ENCODE measurements at places on chromosomes 4 and X.

DNA sequence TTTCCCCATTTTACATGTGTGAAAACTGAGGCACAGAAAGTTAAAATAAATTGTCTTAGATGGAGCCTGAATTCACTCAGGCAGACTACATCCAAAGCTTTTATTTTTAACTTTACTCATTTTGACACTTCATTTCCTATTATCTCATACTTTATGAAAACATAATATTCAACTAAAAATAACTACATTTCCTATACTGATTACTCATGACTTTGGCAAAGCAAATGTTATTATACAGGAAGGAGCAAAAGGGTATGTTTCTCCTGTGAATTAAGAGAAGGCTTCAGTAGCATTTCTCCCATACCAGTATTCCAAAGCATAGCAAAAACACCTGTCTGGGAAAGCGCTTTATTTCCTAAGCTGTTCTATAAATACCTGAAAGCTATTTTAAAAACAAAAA lies 178.6 kb downstream of the ADAMTS3 start:
- H3K4me3 ChIP-seq, result no peak overlapping the region
- H3K36me3 ChIP-seq, result no peaks in the 10 kb centered on the region
- no peak for DNase-seq
- H3K27ac ChIP-seq, result no peak overlapping the region

- H3K4me3 ChIP-seq, result no peak overlapping the region
- H3K27ac ChIP-seq, result no peak overlapping the region
- no peaks in the 10 kb centered on the region for H3K4me1 ChIP-seq
- H3K36me3 ChIP-seq, result peaks cover 24% of the 10 kb centered on the region
Measured at GRCh38 chr4:145001635-145002034, 96.4 kb downstream of the ANAPC10 start.

- no peak overlapping the region for H3K4me3 ChIP-seq
- H3K27ac ChIP-seq, result no peak overlapping the region
- H3K27me3 ChIP-seq, result no peaks in the 10 kb centered on the region
- no peaks in the 10 kb centered on the region for H3K4me1 ChIP-seq
Measured at GRCh38 chrX:139759637-139760036, 51.7 kb upstream of the MCF2 start.

DNA sequence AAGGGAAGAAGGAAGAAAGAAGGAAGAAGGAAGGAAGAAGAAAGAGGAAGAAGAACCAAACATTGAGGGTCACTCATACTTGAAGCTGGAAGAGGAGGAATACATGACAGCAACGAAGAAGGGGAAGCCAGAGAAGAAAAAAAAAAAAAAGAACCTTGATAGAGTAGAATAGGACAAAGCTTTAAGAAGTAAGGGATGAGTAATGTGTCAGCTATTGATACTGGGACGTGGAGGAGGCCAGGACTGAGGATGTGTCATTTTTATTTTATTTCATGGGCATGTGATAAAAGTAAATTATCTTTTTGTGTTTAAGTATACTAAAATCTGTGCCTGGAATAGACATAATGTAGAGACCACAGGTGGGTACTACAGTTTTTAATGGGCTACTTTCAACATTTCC lies 6.4 kb downstream of the EDA2R start:
- no peaks in the 10 kb centered on the region for H3K27me3 ChIP-seq
- no peak overlapping the region for H3K27ac ChIP-seq
- no peaks in the 10 kb centered on the region for H3K36me3 ChIP-seq
- DNase-seq, result no peak
- no peak overlapping the region for H3K4me3 ChIP-seq
- peaks cover 3% of the 10 kb centered on the region for H3K4me1 ChIP-seq

DNA sequence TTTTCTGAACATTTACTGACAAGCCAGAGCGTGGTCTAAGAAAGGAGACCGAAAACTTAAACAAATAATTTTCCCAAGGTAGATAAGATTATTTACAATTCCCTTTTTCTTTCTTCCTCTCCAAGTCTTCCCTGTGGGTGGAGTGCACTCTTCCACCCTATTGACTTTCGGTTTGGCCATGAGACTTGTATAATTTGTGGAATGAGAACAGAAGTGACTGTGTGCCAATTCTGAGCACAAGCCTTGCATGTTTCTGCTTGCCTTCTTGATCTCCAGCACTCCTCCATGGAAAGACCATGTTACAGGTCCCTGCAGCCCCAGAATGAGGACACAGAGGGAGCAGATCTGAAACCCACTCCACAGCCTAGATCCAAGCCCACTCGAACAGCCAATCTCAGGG lies 150.0 kb upstream of the HPGD start:
- no peaks in the 10 kb centered on the region for H3K27me3 ChIP-seq
- no peak overlapping the region for H3K27ac ChIP-seq
- H3K4me1 ChIP-seq, result no peaks in the 10 kb centered on the region
- no peak for DNase-seq

- no peak for DNase-seq
- no peak overlapping the region for H3K27ac ChIP-seq
- no peaks in the 10 kb centered on the region for H3K4me1 ChIP-seq
- no peaks in the 10 kb centered on the region for H3K36me3 ChIP-seq
- H3K27me3 ChIP-seq, result no peaks in the 10 kb centered on the region
Measured at GRCh38 chrX:11399489-11400094, 106.4 kb downstream of the AMELX start.

DNA sequence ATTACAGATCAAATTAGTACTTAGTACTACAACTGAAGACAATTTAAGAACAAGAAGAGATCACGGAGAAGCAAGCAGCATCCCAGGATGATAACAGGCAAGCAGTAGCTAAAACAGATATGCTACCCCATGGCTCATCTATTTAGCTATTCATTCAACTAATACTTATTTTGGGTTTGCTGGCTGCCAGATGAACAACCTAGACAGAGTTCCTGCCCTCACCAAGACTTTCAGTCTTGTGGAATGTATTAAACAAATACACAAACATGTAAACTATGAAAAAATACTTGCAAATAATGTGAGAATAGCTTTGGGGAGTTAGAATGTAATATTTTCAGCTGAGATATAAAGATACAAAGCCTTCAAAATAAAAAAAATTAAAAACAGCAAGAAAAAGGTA lies 2.4 kb upstream of the CORIN start:
- H3K4me3 ChIP-seq, result no peak overlapping the region
- no peak for DNase-seq
- H3K27ac ChIP-seq, result no peak overlapping the region
- peaks cover 25% of the 10 kb centered on the region for H3K4me1 ChIP-seq

DNA sequence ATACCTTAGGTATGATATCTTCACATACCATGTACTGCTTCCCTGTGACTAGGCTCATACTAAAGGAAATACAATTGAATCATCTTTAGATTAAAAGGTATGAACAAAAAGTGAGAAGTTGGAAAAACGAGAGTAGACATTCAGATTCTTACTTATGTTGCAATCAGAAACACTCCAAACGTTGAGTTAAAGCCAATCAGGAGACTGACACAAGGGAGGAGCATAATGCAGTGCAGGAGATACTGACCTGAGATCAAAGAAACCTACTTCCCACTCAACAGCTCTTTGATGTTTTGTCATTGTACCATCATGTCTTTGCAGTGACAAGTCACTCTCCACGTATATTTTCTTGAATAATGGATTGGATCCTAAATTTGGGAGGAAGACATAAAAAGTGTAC lies 8.9 kb upstream of the PCDH18 start:
- H3K27ac ChIP-seq, result no peak overlapping the region
- no peaks in the 10 kb centered on the region for H3K36me3 ChIP-seq
- no peak for DNase-seq
- no peak overlapping the region for H3K4me3 ChIP-seq

- peaks cover 42% of the 10 kb centered on the region for H3K4me1 ChIP-seq
- peak overlapping the region; percentile 79 for H3K4me3 ChIP-seq
- peaks cover 27% of the 10 kb centered on the region for H3K36me3 ChIP-seq
- peak; percentile 55 for DNase-seq
- H3K27ac ChIP-seq, result peak overlapping the region; percentile 88
Measured at GRCh38 chr4:153465615-153466080, 512 bp upstream of the TMEM131L start.

DNA sequence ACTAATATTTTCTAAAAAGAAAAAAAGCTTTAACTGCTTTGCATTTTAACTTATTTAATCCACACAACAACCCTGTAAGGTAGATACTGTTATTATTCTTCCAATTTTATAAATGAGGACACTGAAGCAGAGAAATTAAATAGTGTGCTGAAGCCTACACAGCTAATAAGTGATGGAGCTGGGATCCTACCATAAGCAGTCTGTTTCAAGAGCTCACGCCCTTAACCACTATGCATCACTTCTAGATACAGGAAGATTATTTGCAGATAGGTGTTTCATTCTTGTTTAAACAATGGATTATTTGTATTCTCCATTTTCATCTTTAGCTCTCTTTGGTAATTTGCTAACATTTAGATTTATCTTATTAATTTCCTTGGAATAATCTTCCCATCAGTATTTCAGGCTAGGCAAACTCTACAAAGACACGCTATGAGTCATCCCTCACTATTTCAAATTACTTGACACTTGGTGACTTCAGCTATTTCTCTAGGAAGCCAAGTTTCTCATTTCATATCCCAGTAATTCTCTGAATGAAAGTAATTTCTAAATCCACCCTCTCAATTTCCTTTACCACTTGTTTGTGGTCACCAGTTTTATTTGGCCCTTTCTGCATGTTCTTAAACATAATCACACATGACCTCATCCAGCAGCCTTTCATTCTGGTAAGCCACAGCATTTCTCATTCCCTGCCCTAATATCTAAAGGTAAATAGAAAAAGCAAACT lies 67.3 kb downstream of the ASB9 start:
- H3K27ac ChIP-seq, result peak overlapping the region; percentile 80
- no peaks in the 10 kb centered on the region for H3K36me3 ChIP-seq
- no peak overlapping the region for H3K4me3 ChIP-seq

DNA sequence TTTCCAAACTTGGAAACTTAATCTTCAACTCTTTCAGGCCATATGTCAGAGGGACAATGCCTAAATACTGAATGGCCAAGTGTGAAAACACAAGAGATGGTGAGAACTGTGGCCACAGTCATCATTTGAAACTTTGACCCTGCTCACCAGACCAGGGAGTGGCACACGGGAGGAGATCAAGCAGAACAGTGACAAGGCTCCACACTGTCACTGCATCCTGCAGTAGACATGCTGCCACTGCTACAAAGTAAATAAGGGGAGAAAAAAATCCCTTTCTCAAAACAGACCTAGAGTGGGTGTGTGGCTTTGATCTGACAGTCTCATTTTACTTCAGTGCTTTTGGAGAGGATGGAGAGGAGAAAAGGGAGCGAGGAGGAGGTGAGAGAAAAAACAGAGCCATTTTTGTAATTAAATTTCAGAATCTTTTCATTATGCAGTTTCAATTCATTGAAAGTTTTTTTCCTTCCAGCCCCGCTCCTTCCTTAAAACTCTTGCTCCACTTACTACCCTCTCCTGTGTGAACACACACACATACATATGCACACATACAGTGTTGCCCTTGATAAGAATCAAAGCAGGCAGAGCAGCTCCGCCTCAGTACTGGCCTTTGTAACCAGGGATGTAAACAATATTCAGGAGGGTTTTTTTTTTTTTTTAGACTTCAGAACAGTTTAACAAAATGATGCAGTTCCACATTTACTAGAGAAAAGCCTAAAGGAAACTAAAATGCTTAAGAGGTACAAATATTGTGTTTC lies 34.4 kb downstream of the NEXMIF start:
- no peak overlapping the region for H3K27ac ChIP-seq
- H3K36me3 ChIP-seq, result no peaks in the 10 kb centered on the region

GRCh38 chr4:129394635-129395034 lies 298.7 kb downstream of the C4orf33 start:
- H3K4me3 ChIP-seq, result no peak overlapping the region
- no peak for DNase-seq
- H3K4me1 ChIP-seq, result no peaks in the 10 kb centered on the region
- no peaks in the 10 kb centered on the region for H3K36me3 ChIP-seq

- peaks cover 13% of the 10 kb centered on the region for H3K27me3 ChIP-seq
- H3K4me1 ChIP-seq, result peaks cover 23% of the 10 kb centered on the region
- no peaks in the 10 kb centered on the region for H3K36me3 ChIP-seq
- DNase-seq, result no peak
- H3K4me3 ChIP-seq, result no peak overlapping the region
Measured at GRCh38 chrX:40543661-40544328, 37.0 kb upstream of the ATP6AP2 start.

DNA sequence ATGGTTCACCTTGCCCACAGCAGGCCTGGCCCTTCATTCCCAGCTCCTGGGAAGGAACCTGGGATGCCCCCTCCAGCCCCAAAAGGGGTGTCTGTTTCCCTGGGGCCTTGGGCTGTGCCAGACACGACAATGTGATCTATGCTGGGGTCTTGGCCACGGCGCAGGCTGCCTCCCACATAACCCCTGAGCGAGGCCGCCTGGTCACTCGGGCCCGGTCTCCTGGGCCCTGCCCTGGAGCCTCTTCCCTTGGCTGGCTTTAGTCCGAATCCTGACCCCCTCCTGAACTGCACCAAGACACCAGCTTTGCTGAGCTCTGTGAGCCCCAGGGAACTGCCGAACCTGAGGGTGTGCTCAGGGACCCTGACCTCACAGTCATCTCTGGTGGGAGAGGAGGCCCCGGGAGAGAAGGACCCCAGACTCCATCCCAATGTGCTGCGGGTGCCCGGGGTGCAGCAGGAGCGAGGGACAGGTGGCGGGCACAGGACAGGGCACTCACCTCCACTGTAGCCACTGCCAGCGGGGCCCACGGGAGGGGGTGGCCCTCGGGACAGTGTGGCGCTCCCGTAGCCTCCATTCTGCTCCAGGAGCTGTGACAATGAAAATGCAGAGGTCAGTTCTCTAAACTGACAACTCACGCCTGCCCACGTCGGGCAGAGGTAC lies 42.0 kb downstream of the GAK start:
- no peak for DNase-seq
- no peak overlapping the region for H3K4me3 ChIP-seq
- H3K4me1 ChIP-seq, result no peaks in the 10 kb centered on the region
- peaks cover 41% of the 10 kb centered on the region for H3K36me3 ChIP-seq
- H3K27me3 ChIP-seq, result no peaks in the 10 kb centered on the region

DNA sequence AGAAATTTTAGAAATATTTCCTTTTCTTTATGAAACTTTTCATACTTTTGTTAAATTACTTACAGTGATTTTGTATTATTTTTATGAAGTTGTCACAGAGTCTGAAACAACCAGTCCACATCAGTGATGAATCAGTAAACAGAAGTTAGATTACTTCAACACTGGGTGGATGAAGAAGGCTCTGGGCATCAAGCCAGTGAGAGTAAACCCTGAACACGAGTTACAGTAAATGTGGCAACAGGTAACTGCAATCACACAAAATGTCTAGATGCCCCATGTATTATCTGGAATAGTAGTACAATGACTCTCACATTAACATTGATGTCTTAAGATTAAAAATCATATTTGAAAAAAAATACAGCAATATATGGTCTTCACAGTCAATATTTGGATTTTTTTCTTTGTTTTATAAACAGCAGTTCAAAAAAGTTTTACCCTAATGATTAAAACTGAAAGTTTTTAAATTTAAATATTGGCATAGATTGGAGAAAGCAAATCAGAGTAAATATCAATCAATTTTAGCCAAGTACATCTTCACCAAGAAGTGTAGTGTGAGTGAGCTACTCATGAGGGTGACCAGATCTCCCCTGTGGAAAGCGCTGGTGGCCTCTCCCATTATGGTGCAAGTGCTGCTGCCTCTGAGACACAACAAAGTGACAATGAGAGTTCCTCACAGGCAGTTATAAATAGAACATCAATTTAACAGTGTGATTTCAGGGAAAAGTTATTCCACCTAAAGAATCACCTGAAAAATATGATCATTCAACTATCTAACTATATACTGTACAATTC lies 63.2 kb upstream of the UGT2B7 start:
- no peaks in the 10 kb centered on the region for H3K27me3 ChIP-seq
- H3K4me1 ChIP-seq, result no peaks in the 10 kb centered on the region
- H3K36me3 ChIP-seq, result no peaks in the 10 kb centered on the region
- no peak overlapping the region for H3K4me3 ChIP-seq
- DNase-seq, result no peak

All from activated naive CD4-positive, alpha-beta T cell treated with anti-CD3 and anti-CD28 coated beads, Interleukin-2, amount 10 ng/mL, durations not matched to agents 7 days and 5 days (primary cell).